ENCODE measurements at places on chromosomes 6 and 20.

GRCh38 chr20:57582432-57583288 lies 21.8 kb downstream of the PCK1 start:
- DNase-seq: no peak

DNA sequence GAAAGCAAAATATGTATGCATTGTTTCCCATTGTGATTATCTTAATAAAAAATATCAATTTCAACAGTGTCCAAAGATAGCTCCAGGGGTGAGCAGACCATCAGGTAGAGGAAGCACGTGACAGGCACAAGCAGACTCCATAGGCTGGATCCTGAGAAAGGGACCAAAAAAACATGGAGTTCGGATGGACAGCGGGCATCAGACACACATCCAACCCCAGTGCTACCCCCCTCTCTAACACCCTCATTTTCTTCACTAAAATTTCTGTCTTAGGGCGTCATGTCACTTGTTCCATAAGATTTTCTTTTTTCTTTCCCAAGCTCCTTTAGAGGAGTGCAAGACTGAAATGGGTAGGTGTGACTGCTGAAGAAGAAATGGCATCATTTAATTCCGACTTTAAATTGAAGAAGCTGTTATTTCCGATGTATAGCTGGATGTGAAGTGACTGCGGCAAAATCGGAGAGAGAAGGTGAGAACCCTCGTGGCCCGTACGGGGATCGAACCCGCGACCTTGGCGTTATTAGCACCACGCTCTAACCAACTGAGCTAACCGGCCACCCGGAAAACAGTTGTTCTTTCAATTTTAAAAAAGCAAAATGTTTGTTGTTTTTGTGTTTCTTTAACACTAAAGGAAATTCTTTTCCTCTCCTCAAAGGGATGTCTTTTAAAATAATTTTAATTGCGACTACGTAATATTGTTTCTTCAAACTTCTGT lies 10.3 kb upstream of the PRSS16 start:
- no peak for DNase-seq

GRCh38 chr20:22524393-22525015 lies 59.9 kb downstream of the FOXA2 start:
- no peak for DNase-seq

- DNase-seq: no peak
These were observed 13.6 kb upstream of the GUCA1A start for GRCh38 chr6:42159431-42160024.

DNA sequence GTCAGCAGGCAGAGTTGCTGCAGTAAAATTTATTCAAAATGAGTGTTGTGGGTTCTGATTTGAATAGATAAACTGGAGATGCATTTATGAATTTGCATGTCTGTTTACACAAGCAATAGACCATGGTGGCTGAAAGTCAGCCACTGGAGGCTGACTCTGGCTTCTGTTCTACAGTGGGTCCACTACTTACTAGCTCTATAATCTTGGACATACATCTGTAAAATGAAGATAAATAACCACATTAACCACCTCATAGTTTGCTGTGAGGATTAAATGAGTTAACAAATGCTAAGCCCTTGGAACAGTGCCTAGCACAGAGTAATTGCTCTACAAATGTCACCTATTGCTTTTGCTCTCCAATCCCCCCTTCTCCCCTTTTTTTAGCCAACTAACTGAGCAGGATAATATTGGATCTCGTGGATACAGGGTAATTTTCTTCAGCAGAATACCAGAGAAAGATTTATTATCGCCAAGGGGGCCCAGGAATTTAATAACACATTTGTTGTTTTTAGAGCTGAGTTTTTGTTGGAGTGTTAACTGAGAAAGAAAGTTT lies 1.4 kb upstream of the PM20D2 start:
- no peak for DNase-seq

- no peak for DNase-seq
These were observed 6.3 kb upstream of the OR14J1 start for GRCh38 chr6:29295181-29295585.

- DNase-seq: no peak
These were observed 98.3 kb downstream of the SOD2 start for GRCh38 chr6:159594750-159595117.

- no peak for DNase-seq
These were observed 171.9 kb upstream of the PMEPA1 start for GRCh38 chr20:57881466-57882385.

- no peak for DNase-seq
These were observed 105.9 kb downstream of the MYB start for GRCh38 chr6:135286962-135287538.

- DNase-seq: no peak
These were observed 90.6 kb upstream of the NAA20 start for GRCh38 chr20:19926591-19926990.

DNA sequence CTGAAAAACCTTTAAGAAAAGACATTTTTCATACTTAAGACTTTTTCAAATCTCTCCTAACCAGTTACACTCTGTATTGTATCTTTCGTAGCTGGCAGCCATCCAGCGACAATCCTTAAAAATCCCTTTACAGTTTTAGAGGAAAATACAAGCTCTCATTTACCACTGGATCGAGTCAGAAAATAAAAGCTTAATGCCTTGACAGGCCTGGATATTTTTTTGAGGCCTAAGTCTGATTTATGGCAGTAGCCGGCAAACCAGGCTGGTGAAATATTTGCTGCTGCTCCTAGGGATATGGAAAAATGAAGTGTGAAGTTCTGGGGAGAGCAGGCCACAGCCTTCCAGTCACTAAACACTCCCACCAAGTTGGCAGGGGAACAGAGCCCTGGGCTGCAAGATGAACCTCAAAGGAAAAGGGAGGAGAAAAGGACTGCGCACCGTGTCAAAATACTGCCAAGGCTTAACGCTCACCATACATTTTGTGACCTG lies 213.0 kb upstream of the SUPT3H start:
- no peak for DNase-seq

GRCh38 chr6:136718476-136718875 lies 73.8 kb downstream of the MAP3K5 start:
- no peak for DNase-seq

- no peak for DNase-seq
These were observed 154.6 kb upstream of the SOX4 start for GRCh38 chr6:21438986-21439352.

DNA sequence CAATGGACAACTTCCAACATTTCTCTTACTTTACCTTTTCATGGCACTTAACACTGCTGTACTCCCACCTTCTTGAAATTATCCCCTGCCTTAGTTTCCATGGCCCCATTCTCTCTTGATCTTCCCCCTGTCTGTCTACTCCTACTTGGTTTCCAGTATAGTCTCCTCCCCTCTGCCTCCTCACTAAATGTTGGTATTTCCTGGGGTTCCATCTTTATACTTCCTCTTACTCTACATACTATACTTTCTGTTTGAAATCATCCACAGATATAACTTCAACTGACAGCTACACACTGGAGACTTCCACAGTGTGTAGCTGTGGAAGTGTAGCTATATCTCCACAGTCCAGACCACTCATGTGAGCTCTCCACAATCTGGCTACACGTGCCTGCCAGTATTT lies 13.5 kb downstream of the ZHX3 start:
- no peak for DNase-seq

- no peak for DNase-seq
These were observed 221.3 kb downstream of the QKI start for GRCh38 chr6:163635731-163636364.

GRCh38 chr20:22536956-22537756 lies 47.2 kb downstream of the FOXA2 start:
- DNase-seq: no peak

DNA sequence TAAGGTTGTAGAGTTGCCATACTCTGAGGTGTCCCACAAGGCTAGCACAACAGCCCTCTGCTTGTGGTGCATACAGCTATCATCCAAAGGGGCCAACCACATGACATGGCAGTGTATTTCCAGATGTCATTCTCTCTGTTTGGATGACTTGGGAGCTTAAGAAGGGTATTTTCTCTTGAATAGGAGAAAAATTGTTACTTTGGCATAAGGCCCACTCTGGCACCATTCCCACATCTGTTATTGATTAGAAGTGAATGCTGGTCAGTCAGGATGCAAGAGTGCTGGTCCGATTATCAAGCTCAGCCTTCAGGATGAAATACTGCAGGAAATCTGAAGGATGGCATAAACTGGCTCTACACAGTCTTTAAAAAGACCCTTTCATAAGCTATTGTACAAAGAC lies 83.6 kb upstream of the C20orf144 start:
- no peak for DNase-seq

DNA sequence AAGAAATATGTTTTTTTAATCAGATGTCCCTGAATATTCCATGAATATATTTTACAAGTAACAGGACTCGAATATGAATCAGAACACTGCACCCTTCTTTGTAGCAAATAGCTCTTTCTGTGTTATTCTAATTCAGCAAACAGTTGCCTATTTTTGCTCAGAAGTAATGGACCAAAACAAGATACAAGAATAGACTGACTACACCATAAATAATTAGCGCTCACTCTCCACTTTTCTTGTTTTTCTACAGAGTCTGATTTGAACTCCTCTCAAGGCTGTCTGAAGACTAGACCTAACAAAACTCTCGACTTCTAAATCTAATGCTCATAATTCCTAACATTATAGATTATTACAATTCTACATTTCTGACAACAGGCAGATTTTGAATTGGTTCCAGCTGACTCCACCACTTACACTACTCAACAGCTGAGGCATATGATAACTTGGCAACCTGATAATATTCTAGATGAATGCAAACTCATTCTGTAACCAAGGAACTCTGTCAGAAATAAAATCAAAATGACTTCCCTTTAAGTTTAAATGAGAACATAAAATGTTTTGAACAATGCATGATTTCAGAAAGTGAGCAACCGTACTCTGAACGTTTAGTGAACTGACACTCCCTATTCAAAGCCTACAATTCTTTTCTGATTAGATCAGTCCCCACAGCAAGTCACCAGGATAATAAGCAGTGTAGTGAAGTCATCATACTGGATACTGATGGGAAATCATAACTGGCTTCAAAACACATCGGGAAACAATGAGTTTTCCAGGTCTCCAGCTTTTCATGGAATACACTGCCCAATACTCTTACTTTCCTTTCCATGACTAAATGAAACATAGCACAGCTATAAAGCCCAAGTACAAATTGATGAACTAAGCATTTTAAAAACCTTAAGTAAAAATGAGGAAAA lies 114.2 kb upstream of the BEND6 start:
- DNase-seq: no peak

DNA sequence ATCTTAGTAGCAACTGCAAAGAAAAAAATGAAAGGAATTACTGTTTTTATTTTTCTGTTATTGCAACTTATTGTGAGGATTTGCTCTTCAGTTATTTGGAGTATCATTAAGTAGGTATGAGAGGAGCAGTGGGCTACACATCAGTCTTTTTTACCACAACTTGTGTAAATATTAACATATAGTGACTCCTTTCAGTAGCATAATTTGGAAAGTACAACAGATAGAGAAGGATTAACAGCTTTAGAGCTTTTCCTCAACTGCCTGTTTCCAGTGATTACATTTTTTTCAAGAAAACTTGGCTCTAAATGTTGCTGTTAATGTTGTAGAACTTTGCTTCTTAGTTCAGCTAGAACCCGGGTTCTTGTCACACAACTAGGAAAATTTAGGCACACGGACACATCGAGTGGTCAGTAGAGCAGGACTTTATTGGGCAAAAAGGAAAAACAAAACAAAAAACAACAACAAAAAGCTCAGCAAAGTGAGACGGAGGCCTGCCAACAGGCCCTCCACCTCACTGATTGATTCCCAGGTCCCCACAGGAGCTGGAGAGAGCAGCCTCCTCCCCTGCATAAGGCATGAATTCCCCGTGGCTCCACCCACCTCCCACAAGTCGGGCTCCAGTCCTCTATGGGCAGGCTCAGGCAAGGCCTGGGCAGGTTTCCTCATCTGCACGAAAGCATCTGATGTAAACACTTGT lies 75.1 kb downstream of the ADGRG6 start:
- no peak for DNase-seq

DNA sequence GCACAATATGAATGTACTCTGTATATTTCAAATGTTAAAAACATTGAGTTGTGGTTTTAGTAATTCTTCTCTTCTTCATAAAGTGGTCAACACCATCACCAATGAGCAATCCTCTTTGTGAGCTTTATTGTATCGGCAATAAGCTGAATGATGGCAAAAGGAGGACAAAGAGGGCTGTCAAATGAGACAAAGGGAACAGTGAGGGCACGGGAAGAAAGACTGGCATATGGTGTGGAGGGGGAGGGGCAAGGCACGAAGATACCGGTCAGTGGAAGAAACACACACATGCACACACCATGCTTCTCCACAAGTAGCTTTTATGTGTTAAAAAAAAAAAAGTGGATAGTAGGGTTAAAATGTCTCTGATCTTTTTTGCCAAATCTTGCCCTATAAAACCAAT lies 506.8 kb upstream of the CITED2 start:
- DNase-seq: no peak

DNA sequence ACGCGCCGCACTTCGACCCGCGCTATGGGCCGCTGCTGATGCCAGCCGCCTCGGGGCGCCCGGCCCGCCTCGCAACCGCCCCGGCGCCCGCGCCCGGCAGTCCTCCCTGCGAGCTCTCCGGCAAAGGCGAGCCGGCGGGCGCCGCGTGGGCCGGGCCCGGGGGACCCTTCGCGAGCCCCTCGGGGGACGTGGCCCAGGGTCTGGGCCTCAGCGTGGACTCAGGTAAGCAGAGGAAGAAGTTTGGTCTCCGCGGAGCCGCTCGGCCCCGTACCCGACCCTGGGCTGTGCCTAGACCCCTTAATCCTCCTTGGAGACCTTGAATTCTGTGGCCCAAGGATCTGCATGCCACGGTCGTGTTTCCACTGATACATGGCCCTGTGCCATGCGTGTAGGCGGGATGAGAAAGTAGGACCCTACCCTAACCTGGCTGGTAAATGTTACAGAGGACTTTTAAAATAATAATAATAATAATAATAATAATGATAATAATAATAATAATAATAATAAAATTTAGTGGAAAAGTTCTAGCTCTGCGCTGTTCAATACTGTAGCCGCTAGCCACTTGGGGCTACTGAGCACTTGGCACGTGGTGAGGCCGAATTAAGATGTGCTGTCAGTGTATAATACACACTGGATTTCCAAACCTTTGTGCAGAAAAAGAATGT lies 5.6 kb downstream of the VGLL2 start:
- DNase-seq: no peak

DNA sequence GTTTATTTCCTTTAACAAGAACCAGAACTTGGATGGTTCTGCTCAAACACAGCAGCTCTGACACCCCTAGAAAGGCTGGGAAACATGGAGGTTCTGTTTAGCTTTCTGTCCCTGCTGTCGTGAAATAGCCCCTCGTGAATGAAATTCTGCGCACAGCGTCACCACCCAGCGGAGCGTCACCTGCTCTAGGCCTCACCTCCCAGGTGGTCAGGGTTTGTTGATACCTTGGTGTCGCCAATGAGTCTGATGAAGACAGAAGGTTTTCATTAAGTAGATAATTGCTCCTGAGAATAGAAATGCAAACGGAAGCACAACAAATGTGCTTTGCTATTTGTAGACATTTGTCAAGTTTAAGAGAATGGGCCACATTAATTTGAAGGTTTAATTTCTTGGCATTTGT lies 135.1 kb downstream of the EDN3 start:
- no peak for DNase-seq
